ENCODE measurements at places on chromosomes 3 and 15.

- no peak overlapping the region for H3K4me3 ChIP-seq
- no peaks in the 10 kb centered on the region for H3K36me3 ChIP-seq
- no peaks in the 10 kb centered on the region for H3K27me3 ChIP-seq
- DNase-seq, result no peak
- H3K27ac ChIP-seq, result no peak overlapping the region
Observed at GRCh38 chr3:116285781-116286421, 159.4 kb downstream of the LSAMP start.

DNA sequence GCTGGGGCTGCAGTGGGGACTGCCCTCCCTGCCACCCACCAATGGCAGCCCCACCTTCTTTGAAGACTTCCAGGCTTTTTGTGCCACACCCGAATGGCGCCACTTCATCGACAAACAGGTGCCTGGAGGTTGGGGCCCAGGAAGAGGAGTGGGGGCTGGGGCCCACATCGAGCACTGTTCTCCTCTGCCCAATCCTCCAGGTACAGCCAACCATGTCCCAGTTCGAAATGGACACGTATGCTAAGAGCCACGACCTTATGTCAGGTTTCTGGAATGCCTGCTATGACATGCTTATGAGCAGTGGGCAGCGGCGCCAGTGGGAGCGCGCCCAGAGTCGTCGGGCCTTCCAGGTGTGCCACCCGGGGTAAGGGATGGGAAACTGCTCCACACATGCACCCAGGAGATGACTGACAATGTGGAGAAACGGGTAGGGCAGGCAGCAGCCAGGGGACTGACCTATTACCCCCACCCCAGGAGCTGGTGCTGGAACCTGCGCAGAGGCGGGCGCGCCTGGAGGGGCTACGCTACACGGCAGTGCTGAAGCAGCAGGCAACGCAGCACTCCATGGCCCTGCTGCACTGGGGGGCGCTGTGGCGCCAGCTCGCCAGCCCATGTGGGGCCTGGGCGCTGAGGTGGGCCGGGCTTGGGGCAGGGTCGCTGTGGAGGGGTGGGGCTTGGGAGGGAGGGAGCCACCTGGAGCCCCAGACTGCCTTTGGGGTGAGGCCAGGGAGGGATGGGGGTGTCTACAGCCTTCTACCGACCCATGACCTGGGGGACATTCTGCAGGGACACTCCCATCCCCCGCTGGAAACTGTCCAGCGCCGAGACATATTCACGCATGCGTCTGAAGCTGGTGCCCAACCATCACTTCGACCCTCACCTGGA, 22.9 kb downstream of the NBEAL2 start:
- no peak overlapping the region for H3K4me3 ChIP-seq
- no peak overlapping the region for H3K27ac ChIP-seq
- no peak for DNase-seq
- no peaks in the 10 kb centered on the region for H3K27me3 ChIP-seq
- peaks cover 6% of the 10 kb centered on the region for H3K4me1 ChIP-seq
- peaks cover 49% of the 10 kb centered on the region for H3K36me3 ChIP-seq

- H3K27me3 ChIP-seq, result no peaks in the 10 kb centered on the region
- no peak overlapping the region for H3K4me3 ChIP-seq
- no peak overlapping the region for H3K27ac ChIP-seq
- DNase-seq, result no peak
- H3K4me1 ChIP-seq, result no peaks in the 10 kb centered on the region
Observed at GRCh38 chr3:54791501-54792156, 136.2 kb downstream of the LRTM1 start.

- H3K27me3 ChIP-seq, result peaks cover 9% of the 10 kb centered on the region
- no peaks in the 10 kb centered on the region for H3K36me3 ChIP-seq
- no peak for DNase-seq
- H3K27ac ChIP-seq, result no peak overlapping the region
- no peak overlapping the region for H3K4me3 ChIP-seq
Observed at GRCh38 chr3:133259767-133260166, 140.1 kb upstream of the BFSP2 start.

DNA sequence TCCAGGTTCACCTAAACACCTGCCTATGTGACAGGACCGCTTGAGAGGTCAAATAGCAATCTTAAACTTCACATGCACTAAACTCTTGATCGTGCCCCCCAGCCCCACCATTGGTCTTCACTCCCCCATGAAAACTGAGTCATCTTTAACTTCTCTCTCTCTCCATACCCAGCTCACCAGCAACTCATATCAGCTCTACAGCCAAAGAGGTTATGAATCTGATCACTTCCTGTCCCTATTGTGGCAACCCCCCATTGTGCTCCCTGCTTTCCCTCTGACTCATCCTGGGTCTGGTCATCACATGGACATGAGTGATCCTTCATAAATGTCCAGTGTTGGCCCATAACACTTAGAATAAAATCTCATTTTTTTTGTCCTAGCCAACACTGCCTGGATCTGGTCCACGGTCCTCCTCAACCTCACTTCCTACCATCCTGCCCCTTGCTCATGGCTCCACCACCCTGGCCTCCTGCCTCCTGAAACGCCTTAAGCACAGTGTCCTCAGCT, 103.4 kb upstream of the HACD2 start:
- H3K27me3 ChIP-seq, result no peaks in the 10 kb centered on the region
- DNase-seq, result no peak
- no peak overlapping the region for H3K27ac ChIP-seq

GRCh38 chr3:14175383-14176037, 2.9 kb downstream of the XPC start:
- peaks cover 67% of the 10 kb centered on the region for H3K4me1 ChIP-seq
- peak overlapping the region; percentile 72 for H3K27ac ChIP-seq
- peak overlapping the region; percentile 11 for H3K4me3 ChIP-seq
- H3K27me3 ChIP-seq, result no peaks in the 10 kb centered on the region
- H3K36me3 ChIP-seq, result peaks cover 35% of the 10 kb centered on the region

GRCh38 chr15:76467136-76467535, 130.6 kb downstream of the ISL2 start:
- H3K4me1 ChIP-seq, result peaks cover 4% of the 10 kb centered on the region
- DNase-seq, result no peak
- H3K27ac ChIP-seq, result no peak overlapping the region
- H3K4me3 ChIP-seq, result no peak overlapping the region

- no peak for DNase-seq
- peaks cover 26% of the 10 kb centered on the region for H3K4me1 ChIP-seq
- no peak overlapping the region for H3K4me3 ChIP-seq
- no peak overlapping the region for H3K27ac ChIP-seq
Observed at GRCh38 chr3:157122116-157122515, 37.8 kb downstream of the CCNL1 start.

GRCh38 chr15:33561407-33561806, 250.6 kb downstream of the RYR3 start:
- H3K27me3 ChIP-seq, result peaks cover 2% of the 10 kb centered on the region
- no peaks in the 10 kb centered on the region for H3K4me1 ChIP-seq
- H3K4me3 ChIP-seq, result no peak overlapping the region

DNA sequence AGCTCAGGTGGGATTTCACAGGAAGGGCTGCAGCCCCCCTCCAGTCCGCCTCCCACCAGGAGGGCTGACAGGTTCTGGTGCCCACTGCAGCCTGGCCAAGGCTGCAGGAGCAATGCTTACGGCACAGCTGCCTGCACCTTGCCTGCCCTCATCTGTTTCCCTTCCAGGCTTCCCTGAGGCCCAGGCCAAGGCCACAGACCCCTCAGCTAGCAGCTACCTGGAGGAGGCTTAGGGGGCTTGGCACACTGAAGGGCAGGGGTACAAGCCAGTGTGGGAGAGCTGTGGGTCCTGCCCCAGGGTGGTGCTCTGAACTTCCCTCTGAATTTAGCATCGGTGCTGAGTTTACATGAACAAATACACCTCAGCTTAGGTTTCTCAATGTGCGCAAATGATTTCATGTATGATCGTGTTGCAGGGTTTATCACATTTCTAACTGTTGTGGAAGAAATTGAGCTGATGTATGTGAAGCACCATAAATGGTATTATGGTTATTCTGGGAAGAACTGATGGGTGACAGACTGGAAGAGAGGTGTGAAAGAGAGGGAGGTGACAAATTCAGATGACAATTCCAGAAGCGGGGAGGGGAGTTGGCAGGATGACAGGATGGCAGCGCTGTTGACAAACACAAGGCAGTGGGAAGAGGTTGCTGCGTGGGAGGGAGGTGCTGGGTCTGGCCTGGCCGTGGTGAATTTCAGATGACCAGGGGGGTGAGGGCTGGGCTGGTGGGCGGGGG, 6.1 kb downstream of the RHCG start:
- H3K36me3 ChIP-seq, result no peaks in the 10 kb centered on the region
- H3K27me3 ChIP-seq, result peaks cover 32% of the 10 kb centered on the region
- peaks cover 4% of the 10 kb centered on the region for H3K4me1 ChIP-seq
- no peak overlapping the region for H3K27ac ChIP-seq
- DNase-seq, result no peak

GRCh38 chr3:47310391-47310790, 27.6 kb downstream of the KLHL18 start:
- no peak overlapping the region for H3K4me3 ChIP-seq
- no peak for DNase-seq
- peaks cover 5% of the 10 kb centered on the region for H3K4me1 ChIP-seq
- H3K27me3 ChIP-seq, result no peaks in the 10 kb centered on the region
- H3K27ac ChIP-seq, result no peak overlapping the region
- peaks cover 27% of the 10 kb centered on the region for H3K36me3 ChIP-seq

DNA sequence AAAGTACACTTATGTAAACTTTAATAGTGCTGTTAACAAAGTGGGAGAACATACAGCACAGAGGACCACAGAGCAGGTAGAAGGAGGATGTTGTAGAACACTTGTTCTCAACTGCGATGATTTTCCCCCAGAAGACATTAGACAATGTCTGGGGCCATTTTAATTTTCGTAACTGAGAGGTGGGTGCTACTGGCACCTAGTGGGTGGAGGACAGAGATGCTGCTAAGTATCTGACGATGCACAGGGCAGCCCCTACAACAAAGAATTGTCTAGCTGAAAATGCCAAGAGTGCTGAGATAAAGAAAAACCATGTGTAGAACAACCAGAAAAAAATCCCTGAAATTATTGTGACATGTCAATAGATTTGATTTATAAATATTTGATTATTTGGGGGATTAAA, 5.0 kb upstream of the KBTBD8 start:
- no peak overlapping the region for H3K4me3 ChIP-seq
- H3K27ac ChIP-seq, result no peak overlapping the region

DNA sequence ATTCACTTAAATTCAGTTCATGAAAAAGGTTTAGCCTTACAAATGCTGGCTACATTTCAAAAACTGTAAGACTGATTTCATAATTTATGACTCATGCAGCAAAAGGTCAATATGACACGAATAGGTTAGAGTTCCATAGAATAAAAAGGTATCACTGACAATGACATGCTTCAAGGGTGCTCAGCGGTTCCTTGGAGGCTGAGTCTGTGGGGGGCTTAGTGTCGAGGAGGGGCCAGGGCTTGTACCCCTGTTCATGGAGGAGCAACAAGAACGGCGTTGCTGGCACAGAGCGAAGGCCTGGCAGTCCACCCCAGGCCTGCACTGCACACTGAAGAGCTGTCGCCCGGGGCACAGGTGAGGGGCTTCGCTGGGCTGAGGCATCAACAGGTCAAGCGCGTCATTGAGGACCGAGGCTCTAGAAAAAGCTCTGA, 174.2 kb downstream of the NR1D2 start:
- no peak overlapping the region for H3K27ac ChIP-seq
- no peak for DNase-seq
- peaks cover 4% of the 10 kb centered on the region for H3K27me3 ChIP-seq
- no peaks in the 10 kb centered on the region for H3K4me1 ChIP-seq
- no peak overlapping the region for H3K4me3 ChIP-seq

DNA sequence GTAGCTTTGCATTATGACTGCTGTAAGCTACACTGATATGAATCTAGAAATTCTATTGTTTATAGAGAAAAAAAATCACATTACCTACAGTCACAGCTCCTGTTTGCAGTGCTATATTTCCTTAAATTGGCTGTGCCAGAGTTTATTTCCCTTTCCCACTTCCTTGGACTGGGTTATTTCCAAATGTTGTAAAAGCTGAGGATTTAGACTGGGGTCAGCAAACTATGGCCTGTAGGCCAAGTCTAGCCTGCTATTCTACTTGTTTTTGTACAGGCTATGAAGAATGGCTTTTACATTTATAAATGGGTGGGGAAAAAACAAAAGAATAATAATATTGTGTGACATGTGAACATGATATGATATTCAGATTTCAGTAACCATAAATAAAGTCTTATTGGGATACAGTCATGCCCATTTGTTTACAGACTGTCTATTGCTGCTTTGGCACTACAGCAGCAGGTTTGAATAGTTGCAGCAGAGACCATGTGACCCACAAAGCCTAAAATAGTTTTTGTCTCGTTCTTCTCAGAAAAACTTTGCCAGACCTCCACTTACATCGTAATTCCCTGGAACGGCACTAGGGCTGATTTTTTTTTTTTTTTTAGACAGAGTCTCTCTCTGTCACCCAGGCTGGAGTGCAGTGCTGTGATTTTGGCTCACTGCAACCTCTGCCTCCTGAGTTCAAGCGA, 7.8 kb downstream of the GLDN start:
- no peaks in the 10 kb centered on the region for H3K36me3 ChIP-seq
- no peak overlapping the region for H3K27ac ChIP-seq
- peaks cover 2% of the 10 kb centered on the region for H3K4me1 ChIP-seq
- no peak overlapping the region for H3K4me3 ChIP-seq

- peaks cover 58% of the 10 kb centered on the region for H3K4me1 ChIP-seq
- H3K36me3 ChIP-seq, result peaks cover 41% of the 10 kb centered on the region
- no peaks in the 10 kb centered on the region for H3K27me3 ChIP-seq
- DNase-seq, result no peak
- H3K4me3 ChIP-seq, result peak overlapping the region; percentile 43
Observed at GRCh38 chr3:98536456-98537017, 4.8 kb downstream of the GPR15 start.

DNA sequence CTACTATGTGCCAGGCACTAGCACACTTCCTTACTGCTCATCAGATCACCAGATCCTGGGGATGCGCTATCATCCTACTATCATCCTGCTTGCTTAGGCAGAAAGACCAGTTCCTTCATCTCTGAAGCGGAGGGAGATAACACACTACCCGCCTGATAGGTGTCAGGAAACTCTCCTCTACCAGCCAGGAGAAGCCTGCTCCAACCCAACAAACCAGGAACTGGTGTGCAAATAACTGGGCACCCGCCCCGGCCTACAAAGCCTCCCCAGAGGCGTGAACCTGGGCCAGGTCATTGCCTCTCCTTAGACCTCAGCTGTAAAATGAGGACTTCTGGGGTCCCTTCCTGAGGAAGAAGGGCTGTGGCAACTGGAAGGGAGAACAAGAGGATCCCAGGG, 61.5 kb downstream of the HOMER2 start:
- no peaks in the 10 kb centered on the region for H3K36me3 ChIP-seq
- peaks cover 3% of the 10 kb centered on the region for H3K27me3 ChIP-seq
- H3K27ac ChIP-seq, result no peak overlapping the region
- DNase-seq, result no peak

GRCh38 chr3:156665291-156665690, 9.1 kb upstream of the TIPARP start:
- H3K27ac ChIP-seq, result peak overlapping the region; percentile 93
- peaks cover 21% of the 10 kb centered on the region for H3K36me3 ChIP-seq
- H3K4me1 ChIP-seq, result peaks cover 80% of the 10 kb centered on the region

DNA sequence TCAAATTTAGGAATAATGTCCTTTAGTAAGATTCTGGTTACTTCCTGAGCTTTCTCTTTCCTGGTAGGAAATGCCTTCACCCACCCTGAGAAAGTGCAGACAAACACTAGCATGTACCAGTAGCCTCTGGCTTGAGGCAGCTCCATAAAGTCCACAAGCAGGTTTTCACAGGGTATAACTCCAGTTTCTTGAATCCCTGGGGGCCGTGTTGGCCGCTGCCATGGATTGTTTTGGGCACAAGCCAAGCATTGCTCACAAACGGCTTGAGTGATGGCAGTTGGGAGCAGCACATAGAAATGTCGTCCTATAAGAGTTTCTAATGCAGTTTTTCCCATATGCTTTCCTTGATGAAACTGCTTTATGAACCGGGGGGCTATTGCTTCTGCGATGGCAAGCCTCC, 164.1 kb downstream of the STXBP5L start:
- H3K27me3 ChIP-seq, result no peaks in the 10 kb centered on the region
- H3K4me1 ChIP-seq, result no peaks in the 10 kb centered on the region
- DNase-seq, result no peak
- no peak overlapping the region for H3K27ac ChIP-seq

All from activated CD4-positive, alpha-beta T cell treated with anti-CD3 and anti-CD28 coated beads, Interleukin-2, amount 10 ng/mL, durations not matched to agents 7 days and 5 days (primary cell).